Placental pericyte (primary cell): ENCODE measurements at places on chromosomes 3 and 15. TPM values are rescaled to one million over a fixed set of nuclear protein-coding genes. Genes with fewer than 3 reads are reported as not detected.

SERPINI1 gene
- 0.88 and 3.7 TPM in 2 replicates for total RNA-seq

MYH15 gene
- total RNA-seq, result 1.3 and 1.6 TPM in 2 replicates

CCR4 gene
- not detected in 2 replicates for total RNA-seq

EPHA6 gene
- total RNA-seq, result 0.22 and 2.6 TPM in 2 replicates

LRRN1 gene
- total RNA-seq, result not detected in 2 replicates

KCNAB1 gene
- not detected in 2 replicates for total RNA-seq

POPDC2 gene
- 0.14 and 0.44 TPM in 2 replicates for total RNA-seq

GMNC gene
- total RNA-seq, result 0.14 TPM in 1 of 2 replicates, not detected in the other

ECE2 gene
- not detected in 2 replicates for total RNA-seq

ANKRD63 gene
- not detected in 2 replicates for total RNA-seq

PRSS50 gene
- not detected in 2 replicates for total RNA-seq

MAP2K1 gene
- total RNA-seq, result 27.6 and 41.5 TPM in 2 replicates

NOX5 gene
- total RNA-seq, result 0.14 and 0.22 TPM in 2 replicates

LRIG1 gene
- total RNA-seq, result 95.4 and 122 TPM in 2 replicates

FGD5 gene
- 0.14 and 0.22 TPM in 2 replicates for total RNA-seq

SCN11A gene
- under 0.01 TPM in 2 replicates for total RNA-seq

KLHL6 gene
- total RNA-seq, result under 0.01 TPM in 1 of 2 replicates, not detected in the other

C3orf85 gene
- not detected in 2 replicates for total RNA-seq

ZIC1 gene
- 0.29 TPM in 1 of 2 replicates, not detected in the other for total RNA-seq

GOLGA6B gene
- not detected in 2 replicates for total RNA-seq

FAH gene
- total RNA-seq, result 25.6 and 34.1 TPM in 2 replicates

CIDEC gene
- total RNA-seq, result not detected in 2 replicates

TPRG1 gene
- 0.57 and 2.6 TPM in 2 replicates for total RNA-seq

ANKUB1 gene
- not detected in 2 replicates for total RNA-seq

GRM2 gene
- under 0.01 TPM in 1 of 2 replicates, not detected in the other for total RNA-seq

ZDHHC23 gene
- total RNA-seq, result 0.72 and 1.1 TPM in 2 replicates

NR2E3 gene
- total RNA-seq, result 0.57 TPM in 1 of 2 replicates, not detected in the other

LRTM1 gene
- not detected in 2 replicates for total RNA-seq
